ENCODE measurements at places on chromosomes 7 and 10. TPM values are rescaled to one million over a fixed set of nuclear protein-coding genes. Genes with fewer than 3 reads are reported as not detected.

GRCh38 chr7:67019562-67020390 lies 23.1 kb downstream of the TYW1 start:
- DNase-seq = no peak

The RBP3 gene
- 0.25 TPM for total RNA-seq

GRCh38 chr10:2798336-2799022 lies 268.9 kb upstream of the PFKP start:
- DNase-seq = no peak

The RBM20 gene
- 5.3 TPM for total RNA-seq

The KRIT1 gene
- 140 TPM for total RNA-seq

The TAS2R4 gene
- 6.8 TPM for total RNA-seq

DNA sequence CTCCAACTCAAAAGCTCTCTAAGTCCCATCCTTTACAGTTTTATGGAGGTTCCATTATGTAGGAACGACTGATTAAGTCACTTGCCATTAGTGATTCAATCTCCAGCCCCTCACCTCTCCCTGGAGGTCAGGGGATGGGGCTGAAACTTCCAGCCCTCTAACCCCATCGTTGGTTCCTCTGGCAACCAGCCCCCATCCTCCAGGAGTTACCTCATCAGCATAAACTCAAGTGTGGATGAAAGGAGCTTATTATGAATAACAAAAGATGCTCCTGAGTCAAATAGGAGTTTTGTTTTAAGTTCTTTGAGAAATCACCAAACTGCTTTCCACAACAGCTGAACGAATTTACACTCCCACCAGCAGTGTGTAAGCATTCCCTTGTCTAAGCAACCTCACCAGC lies 494.3 kb upstream of the AUTS2 start:
- no peak for DNase-seq

The KIAA1549 gene
- total RNA-seq = 8.0 TPM

DNA sequence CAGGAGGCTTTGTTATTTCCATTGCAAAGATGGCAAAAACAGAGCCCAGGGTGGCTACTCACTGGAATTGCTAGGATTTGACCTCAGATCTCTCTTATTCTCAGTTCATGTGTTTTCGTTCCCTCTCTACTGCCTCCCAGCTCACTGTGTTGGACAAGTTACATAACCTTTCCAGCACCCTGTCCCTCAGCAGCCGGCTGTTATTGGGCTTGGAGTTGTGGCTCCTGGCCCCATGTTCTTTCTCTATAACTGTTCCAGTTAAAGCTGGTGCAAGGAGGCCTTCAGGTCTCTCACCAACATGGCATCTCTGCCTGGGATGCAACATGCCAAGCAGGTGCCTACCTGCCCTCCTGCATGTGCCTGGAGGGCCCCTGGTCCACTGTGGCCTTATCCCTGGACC lies 56.8 kb downstream of the LRRC18 start:
- no peak for DNase-seq

The NODAL gene
- 3.0 TPM for total RNA-seq

DNA sequence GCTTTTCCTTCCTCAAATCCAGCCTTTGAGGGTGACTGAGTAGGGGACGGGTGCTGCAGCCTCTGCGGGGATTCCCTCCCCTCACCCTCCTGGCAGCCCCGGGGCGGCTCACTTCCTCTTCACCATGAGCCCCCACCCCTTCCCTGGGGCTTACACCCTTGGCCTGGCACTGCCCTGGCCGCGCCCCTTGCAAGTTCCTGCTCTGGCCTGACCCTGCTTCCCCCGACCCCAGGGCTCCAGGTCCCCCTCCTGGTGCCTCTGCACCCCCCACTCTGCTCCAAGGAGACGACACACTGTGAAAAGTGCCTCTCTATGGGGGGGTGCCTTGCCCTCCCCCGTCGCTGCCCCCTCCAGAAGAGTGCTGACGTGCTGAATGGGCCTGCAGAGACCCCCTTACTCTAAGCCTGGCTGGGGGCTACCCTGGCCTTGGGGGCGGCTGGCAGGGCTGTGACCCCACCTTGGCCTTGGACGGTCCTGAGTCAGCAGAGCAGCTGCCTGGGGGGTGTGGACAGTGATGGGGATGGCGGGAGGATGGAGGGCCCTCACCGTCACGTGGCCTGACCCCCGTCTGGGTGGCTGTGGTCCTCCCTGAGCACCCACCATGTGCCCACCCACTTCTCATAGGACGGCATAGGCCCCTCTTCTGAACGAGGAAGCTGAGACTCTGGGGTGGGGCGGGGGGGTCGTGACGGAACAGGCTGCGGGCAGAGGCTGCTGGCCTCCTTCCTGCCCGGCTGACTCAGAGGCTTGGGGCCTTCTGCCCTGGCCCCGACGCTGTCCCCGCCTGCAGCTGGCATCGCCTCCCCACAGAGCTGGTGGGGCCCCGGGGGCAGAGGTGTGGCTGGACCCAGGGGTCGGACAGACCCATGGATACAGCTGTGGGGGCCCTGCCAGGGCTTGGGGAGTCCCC lies 9.8 kb downstream of the LFNG start:
- peak; percentile 62 for DNase-seq

The ELFN1 gene
- total RNA-seq = 3.2 TPM

DNA sequence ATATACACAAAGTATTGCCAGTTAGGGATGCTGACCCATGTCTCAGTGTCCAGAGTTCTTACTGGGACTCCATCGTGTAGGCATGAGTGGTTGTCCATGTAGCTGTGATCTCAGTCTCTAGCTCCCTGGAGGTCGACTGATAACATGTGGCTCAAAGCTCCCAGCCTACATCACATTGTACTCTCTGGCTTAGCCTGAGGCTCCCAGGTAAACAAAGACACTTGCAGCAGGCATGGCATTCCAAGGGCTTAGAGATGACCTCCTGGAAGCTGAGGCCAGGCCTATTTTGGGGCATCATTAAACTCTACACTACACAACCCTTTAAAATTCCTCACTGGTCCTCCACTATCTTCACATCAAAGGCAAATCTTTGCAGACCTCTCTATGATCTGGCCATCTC lies 100.8 kb upstream of the DOCK1 start:
- no peak for DNase-seq

DNA sequence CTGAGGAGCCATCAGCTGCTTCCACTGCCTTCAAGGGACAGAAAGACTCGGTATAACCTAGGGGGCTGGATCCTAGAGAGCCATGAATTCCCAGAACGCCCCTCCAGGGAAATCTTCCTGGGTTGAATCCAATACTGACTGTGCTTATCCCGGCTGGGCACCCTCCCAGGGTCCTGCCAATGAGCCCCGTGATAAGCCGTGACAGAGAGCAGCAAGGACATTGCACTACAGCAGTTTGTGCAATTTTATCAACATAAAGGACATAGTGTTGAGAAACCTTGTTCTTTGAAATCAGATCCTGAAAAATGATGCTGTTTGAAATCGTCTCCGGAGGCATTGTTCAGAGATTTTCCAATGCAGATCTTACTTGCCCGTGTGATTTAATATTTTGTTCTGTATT lies 18.8 kb downstream of the AKR1B1 start:
- DNase-seq = no peak

DNA sequence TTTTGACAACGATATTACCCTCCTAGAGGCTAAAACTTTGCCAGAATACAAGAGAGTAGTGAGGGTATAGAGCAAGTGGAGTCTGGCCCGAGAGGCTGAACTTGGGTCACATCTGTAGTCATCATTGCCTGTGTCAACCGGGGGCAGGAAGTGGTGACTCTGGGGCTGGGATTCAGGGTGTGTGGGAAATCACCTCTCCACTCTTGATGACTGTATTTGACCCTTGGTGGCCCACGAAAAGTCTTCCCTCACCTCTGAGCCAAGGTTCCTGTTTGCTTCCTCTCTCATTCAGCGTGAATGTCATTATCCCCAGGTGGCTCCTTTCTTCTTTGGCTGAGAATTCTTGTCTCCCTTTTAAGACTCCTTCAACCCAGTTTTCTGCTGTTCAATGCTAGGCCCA lies 240.4 kb downstream of the ABCA13 start:
- DNase-seq = no peak

- DNase-seq = no peak
Measured at GRCh38 chr7:49322476-49322875, 398.1 kb downstream of the CDC14C start.

The TRPV6 gene
- 4.5 TPM for total RNA-seq

GRCh38 chr7:46909601-46910051 lies 672.3 kb downstream of the TNS3 start:
- no peak for DNase-seq

GRCh38 chr10:98488669-98489430 lies 42.1 kb upstream of the HPS1 start:
- DNase-seq = no peak

GRCh38 chr10:71621231-71622153 lies 98.1 kb downstream of the C10orf105 start:
- DNase-seq = peak; percentile 79

- DNase-seq = no peak
Measured at GRCh38 chr7:44461387-44461786, 29.1 kb downstream of the NUDCD3 start.

DNA sequence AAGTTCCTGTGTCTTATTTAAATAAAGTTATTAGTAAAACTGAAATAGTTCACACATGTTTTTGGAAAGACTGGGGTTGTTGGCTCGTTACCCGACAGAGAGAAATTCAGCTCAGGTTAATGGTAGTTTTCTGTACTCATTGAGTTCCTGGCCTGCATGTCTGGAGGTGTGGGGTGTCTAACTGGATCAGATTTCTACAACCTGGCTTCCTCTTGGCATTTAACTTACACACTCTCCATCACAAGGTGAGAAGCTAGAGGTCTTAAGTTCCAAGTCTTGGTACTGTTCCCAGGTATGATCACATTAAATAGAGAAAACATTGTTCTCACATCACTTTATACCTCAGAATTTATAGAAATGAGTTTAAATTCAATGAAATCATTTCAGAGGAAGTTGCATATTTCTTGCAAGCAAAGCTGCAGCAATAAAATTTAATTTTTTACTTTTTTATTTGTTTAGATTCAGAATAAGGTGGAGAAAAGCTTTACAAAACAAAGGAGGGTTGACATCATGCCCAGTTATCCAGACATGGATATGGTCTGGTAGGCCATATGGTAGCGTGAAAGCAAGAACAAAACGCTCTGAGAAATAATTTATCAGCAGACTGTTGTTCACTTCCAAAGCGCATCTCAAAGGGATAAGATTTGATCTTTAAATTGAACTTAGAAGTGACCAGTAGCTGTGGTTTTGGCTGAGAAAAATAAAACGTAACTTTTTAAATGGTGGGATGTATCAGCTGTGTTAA lies 120.6 kb downstream of the GLCCI1 start:
- DNase-seq = no peak

DNA sequence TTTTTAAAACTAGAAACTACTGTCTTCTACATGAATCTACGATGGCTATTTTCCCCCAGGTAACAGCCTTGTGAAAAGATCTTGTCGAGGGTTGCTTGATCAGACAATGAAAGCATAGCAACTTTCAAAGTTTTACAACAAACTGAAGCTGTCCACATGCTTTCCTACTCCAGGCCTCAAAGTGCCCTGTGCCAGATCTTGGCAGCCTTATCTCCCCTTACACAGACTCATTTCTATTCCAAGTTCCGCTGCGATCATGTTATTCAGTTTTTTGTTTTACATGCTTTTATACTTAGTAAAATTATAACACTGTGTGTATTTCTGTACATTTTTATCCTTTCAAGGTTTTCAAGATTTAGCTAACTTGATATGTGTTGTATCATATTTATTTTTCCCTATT lies 661.7 kb upstream of the SORCS1 start:
- peak; percentile 16 for DNase-seq

GRCh38 chr10:123446449-123447156 lies 219.6 kb upstream of the GPR26 start:
- no peak for DNase-seq

DNA sequence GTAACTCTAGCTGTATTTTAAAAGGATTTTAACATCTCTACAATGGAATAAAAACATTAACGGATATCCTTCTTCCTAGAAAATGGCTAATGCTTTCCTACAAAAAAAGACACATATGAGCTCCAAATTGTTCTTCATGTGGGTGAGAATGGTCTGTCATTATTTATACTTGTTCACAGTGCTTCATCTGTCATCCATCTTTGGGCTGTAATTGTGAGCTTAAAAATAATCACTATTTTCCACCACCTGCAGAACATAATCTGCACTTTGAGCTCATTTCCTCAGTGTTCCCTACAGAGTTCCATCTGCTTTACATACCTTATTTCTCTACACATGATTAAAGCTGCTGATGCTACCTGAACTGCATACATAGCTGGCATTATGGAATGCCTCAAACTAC lies 979.1 kb upstream of the C7orf33 start:
- no peak for DNase-seq

- DNase-seq = peak; percentile 55
Measured at GRCh38 chr10:2839081-2839725, 228.1 kb upstream of the PFKP start.

- no peak for DNase-seq
Measured at GRCh38 chr10:5396556-5397300, 7.9 kb downstream of the TUBAL3 start.

GRCh38 chr7:2760098-2760889 lies 72.3 kb downstream of the AMZ1 start:
- peak; percentile 92 for DNase-seq

- DNase-seq = no peak
Measured at GRCh38 chr10:81136261-81136660, 598.6 kb downstream of the SH2D4B start.

GRCh38 chr7:48053736-48054135 lies 18.4 kb downstream of the C7orf57 start:
- DNase-seq = no peak

The ASB15 gene
- 2.4 TPM for total RNA-seq

The ATG9B gene
- 29.7 TPM for total RNA-seq

DNA sequence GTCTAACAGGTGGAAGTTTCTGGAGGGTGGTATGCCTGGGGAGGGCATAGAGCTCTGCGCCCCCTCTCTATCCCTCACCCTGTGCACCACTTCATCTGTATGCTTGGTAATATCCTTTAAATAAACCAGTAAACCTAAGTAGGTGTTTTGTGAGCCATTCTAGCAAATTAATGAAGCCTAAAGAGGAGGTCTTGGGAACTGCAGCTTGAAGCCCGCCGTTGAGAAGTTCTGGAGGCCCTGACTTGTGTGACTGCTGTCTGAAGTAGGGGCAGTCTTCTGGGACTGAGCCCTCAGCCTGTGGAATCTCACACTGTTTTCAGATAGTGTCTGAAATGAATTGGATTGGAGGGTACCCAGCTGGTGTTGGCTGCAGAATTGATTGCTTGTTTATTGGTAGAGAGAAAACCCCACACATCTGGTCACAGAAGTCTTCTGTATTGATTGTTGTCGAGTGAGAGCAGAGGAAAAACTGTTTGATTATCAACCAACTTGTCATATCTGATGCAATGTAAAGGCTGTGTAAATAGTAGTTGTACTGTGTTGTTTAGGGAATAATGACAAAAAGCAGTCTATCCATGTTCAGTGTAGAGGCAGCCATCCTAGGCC lies 4.7 kb downstream of the CRCP start:
- DNase-seq = no peak
